ENCODE measurements at places on chromosomes 4 and X. TPM values are rescaled to one million over a fixed set of nuclear protein-coding genes. Genes with fewer than 3 reads are reported as not detected.

Gene NIPAL1
- total RNA-seq = 1.4 TPM

Gene HDX
- 2.5 TPM for total RNA-seq

Gene PPARGC1A
- total RNA-seq = not detected

Gene GYG2
- not detected for total RNA-seq

Gene MUC7
- not detected for total RNA-seq

Gene SAGE1
- total RNA-seq = not detected

Gene PPBP
- not detected for total RNA-seq

Gene CAPN6
- not detected for total RNA-seq

Gene TMSB15B
- 7.7 TPM for total RNA-seq

Gene TMEM187
- 2.7 TPM for total RNA-seq

Gene DYNLT3
- 17.6 TPM for total RNA-seq

Gene MAGEA10
- not detected for total RNA-seq

Gene METAP1
- total RNA-seq = 58.7 TPM

Gene SPATA4
- total RNA-seq = not detected

Gene PPP4R3C
- total RNA-seq = not detected

Gene KLHL4
- total RNA-seq = not detected

Gene XK
- 0.34 TPM for total RNA-seq

All from activated T-helper 2 cell treated with anti-CD3 and anti-CD28 coated beads, Interferon-gamma antibody, Interleukin-2, Interleukin-4, amounts not matched to agents 10 μg/mL and 5 μg/mL and 100 μg/mL, durations not matched to agents 14 hours and 24 hours and 36 hours (primary cell).